ENCODE measurements at places on chromosomes 12 and 14.

DNA sequence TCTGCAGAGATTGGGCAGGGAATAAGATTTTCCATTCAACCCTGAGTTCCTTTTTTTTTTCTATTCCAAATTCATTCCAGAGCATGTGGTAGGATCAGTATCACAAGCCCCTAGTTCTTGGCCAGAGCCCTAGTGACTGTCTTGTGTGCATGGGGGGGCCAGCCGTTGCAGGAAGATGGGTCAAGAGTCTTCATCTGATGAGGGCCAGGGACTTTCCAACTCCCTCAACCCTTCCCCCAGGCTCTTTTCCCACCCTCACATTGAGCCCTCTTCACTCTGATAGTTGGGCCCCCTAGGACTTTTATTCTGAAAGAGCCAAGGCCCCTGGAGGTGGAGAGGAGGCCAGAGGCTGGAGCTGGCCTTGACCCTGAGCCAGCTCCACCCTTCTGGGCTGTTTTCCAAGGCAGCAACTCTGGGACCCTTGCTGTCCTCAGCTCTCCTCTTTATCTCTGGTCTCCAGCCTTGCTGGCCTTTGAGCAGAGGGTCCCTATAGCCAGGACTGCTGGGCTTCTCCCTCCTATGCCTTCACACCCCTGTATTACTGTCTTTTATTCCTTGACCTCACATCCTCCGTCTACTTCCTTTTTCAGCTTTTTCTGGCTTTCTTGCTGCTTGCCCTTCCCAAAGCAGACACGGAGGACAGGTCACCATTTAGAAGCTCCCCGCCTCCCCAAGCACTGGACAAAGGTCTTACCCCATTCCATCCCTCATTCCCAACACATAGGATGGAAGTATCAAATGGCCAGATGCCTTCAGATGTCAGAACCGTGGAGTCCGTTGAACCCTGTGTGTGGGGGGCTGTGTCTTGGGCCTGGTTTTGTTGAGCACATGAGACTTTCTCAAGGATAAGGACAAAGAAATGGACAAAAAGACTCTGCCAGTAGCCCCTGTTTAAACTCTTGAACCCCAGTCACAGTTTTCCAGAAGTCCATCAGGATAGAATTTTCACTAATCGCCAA, 5.6 kb downstream of the RBP5 start:
- DNase-seq, result no peak

DNA sequence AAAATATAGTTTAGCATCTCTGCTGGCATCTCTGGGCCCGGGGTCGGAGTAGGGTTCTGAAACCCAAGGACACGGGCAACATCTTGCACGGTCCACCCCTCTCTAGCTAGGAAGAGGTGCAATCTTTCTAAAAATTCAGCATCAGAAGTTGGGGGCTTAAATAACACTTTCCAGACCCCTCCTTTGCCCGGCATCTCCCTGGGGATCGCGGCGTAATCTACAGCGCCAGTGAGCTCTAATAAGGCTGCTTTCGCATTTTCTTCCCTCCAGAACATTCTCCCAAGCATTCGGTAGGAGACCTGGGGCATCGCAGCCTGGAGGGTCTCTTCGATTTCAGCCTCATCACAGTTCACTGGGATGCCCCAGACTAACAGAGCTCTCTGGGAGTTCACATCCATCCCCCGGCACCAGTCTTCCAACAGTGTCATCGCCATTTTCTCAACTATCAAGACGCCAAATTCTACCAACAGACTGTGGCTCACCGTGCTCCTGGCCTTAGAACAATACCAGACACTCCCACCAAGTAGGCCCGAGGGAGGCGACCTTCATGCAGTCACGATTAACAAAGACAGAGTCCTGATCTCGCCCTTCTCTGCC, 880 bp downstream of the PNMA1 start:
- no peak for DNase-seq

GRCh38 chr14:74705613-74706500, 7.0 kb downstream of the AREL1 start:
- DNase-seq, result no peak

- no peak for DNase-seq
Observed at GRCh38 chr12:59587710-59588109, 8.1 kb upstream of the SLC16A7 start.

DNA sequence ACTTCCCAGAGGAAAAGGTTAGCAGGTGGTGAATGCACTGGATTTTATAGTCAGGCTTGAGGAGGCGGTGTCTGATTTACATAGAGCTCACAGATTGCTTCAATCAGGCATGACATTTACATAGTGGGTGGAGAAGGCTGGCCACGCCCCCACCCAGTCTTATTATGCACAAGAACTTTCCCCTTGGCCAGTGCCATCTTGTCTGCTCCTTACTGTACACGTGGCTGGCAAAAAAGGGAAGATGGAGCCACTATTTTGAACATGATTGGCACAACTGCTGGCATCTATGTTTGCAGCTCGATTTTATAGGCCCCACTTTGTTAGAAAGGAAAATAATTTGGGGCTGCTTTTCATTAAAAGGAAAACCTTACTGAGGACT, 10.9 kb upstream of the LGMN start:
- DNase-seq, result no peak

- no peak for DNase-seq
Observed at GRCh38 chr14:76584271-76584702, 177.0 kb upstream of the VASH1 start.
